ENCODE measurements at places on chromosomes 6 and 20.

DNA sequence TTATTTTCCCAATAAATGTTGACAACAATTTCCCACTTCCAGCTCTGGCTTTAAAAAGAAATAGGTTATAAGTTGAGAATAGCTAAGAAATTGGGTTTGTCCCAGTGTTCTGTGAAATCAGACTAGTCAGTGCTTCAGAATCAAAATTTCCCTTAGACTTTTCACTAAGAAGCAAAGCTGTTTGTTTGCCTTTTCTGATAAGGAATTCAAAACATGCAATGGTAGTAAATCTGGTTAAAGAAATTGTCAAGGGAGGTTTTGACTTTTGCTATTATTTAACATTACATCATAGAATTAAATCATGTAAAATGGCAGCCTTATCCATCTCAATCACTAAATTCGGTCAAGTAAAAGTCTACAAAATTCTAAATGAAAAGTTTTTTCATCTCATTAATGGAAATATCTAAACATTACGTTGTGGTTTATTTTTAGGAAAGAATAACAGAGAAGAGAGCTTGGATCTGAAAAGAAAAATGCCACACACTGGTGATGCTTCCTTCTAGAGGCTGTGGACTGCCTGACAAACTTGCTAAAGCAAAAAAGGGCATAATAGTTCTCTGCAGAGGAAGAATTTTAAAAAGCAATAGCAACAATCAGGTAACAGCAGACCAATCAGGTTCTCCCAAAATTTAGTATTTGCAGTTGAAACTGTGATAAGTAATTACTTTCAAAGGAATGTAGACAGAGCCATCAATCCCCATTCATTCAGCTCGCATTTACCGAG lies 36.4 kb downstream of the PLAGL1 start:
- DNase-seq, result no peak

GRCh38 chr6:72950114-72950860 lies 275.0 kb downstream of the KHDC1L start:
- peak; percentile 15 for DNase-seq

DNA sequence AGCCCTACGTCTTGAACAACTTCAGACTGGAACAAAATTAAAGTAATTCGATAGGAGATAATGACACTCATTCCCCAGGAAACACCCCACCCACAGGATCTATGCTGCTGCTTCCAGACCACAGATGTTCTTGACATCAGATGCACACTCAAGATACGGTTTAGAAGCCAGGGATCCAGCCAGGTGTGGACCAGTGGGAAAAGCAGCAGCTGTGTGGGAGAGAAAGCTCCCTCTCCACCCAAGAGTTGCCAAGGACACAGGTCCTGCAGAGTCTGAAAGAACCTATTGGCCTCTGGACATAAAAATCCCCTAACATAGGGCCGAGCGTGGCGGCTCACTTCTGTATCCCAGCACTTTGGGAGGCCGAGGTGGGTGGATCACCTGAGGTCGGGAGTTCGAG lies 91.7 kb upstream of the NFATC2 start:
- no peak for DNase-seq

GRCh38 chr6:122268394-122268793 lies 131.1 kb upstream of the HSF2 start:
- DNase-seq, result no peak

DNA sequence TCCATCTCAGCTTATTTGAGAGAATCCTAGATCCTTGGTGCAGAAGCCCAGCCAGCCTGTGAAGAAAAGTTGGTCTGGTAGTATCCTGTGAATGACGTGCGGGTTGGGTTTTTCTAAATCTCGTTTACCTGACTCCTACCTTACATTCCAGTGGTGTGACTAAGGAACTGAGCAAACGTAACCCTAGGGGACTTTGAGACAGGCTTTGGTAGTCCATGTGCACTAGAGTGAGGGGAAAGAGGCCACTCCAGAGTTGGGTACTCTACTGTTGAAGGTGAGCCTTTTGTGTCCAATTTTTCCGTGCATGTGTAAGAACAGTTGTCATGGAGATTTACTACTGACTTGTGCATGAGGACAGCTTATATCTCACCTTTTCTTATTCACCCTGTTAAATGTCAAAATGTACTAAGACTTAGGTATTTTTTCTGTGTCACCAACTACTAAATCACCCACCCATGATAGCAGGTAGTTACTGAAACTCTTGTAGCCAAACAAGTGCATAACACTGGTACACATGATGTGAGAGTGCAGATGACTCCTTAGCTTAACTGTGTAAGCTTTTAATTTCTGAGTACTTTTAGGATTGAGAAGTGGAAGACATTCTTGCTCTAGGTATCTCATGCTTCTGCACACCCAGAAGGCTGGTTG lies 26.3 kb upstream of the PLCG1 start:
- DNase-seq, result no peak

DNA sequence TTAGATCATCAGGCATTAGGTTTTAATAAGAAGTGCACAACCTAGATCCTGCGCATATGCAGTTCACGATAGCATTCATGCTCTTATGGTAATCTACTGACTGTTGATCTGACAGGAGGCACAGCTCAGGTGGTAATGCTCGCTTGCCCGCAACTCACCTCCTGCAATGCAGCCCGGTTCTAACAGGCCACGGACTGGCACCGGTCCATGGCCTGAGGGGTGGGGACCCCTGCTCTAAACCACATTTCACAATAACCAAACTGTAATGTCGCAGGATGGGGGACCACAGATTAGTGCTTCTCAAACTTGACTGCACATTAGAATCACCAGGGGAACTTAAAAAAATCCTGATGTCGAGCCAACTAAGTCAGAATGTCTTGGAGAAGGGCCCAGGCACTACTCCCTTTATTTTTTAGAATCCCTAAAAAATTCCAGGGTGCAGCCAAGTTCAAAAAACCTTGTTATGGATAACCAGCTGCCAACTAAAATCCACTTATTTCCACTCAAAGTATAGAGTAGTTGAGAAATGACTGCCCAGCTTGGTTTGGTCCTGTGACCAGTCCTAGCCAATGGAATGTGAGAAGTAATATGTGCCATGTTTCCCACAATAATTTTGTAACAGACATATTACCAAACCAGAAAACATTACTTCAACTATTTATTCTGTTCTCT lies 3.1 kb downstream of the SHPRH start:
- no peak for DNase-seq

GRCh38 chr20:34124469-34125249 lies 12.6 kb upstream of the EIF2S2 start:
- DNase-seq, result no peak

DNA sequence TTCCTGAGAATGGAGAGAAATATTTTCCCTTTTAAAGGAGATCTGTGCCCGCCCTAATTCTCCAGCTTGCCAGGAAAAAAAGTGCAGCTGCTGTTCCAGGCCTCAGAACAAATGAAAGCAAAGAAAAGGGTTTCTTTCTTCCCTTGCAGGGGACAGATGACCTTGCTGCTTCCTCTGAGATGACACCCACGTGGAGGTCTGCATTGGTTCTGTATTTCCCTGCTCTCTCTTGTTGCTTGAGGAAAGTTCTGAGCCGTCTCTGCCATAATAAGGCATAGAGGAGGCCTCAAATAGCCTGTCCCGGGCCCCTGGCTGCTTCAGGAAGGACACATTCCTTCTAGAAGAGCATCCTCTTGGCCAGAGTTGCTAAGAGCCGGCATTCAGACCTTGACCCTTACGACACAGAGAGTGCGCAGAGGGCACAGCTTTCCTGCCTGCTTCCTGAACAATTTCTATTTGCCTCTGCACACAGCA lies 501.8 kb upstream of the SULF2 start:
- no peak for DNase-seq

DNA sequence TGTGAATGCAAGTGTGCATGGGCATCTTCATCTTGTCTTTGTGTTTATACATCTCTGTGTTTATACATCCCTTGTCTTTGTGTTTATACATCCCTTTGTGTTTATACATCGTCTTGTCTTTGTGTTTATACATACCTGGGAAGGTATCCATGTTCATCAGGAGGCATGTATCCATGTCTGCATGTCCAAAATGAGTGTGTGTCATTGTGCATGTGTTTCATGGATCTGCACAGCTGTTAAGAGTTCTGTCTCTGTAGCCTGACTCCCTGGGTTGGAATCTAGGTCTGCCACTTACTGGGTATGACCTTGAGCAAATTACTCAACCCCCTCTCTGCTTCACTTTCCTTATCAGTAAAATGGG lies 50.1 kb upstream of the SIRPA start:
- no peak for DNase-seq

DNA sequence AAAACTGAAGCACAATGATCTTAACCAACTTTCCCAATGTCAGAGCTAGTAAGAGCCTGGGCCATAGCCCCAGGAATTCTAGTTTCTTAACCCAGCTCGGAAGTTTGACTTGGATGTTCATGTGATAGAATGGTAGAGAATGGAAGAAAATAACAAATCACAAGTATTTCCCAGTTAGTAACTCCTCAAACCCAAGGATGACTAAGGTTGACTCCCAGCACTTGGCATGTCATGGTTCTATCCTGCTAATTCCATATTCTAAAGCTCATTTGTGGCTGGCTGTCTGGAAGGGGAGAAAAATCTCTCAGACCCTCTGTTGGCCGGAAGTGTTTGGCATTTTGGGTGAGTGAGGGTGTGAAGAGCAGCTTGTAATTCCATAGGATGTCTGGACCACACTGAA lies 248.7 kb downstream of the RFPL4B start:
- no peak for DNase-seq

GRCh38 chr6:140784573-140784972 lies 1348.2 kb upstream of the GJE1 start:
- no peak for DNase-seq

GRCh38 chr6:31407699-31408098 lies 4.3 kb downstream of the MICA start:
- no peak for DNase-seq

- no peak for DNase-seq
These were observed 10.1 kb downstream of the PXMP4 start for GRCh38 chr20:33709905-33710541.

- DNase-seq, result no peak
These were observed 4.4 kb downstream of the LY86 start for GRCh38 chr6:6592826-6593475.

DNA sequence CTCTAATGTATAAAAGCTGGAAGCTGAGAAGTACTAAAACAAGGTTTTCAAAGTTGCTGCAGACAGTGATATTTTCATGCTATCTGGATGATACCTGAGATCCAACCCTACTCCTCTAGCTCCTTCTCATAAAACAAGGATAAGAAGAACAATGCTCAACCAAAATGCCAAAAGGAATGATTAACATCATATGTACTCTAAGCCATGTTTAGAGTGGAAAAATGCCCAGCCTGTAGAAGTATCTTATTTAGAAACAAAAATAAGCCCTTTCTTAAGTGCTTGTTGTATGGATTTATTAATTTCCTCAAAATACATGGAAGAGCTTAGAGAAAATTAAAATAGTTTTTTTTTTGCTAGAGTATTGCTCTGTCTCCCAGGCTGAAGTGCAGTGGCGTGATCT lies 23.7 kb downstream of the ECHDC1 start:
- no peak for DNase-seq

GRCh38 chr20:52847029-52847660 lies 125.0 kb upstream of the TSHZ2 start:
- DNase-seq, result no peak

GRCh38 chr6:41278699-41279405 lies 7.6 kb downstream of the TREM1 start:
- DNase-seq, result peak; percentile 76

- no peak for DNase-seq
These were observed 35.0 kb upstream of the ZFAND3 start for GRCh38 chr6:37784585-37784967.

DNA sequence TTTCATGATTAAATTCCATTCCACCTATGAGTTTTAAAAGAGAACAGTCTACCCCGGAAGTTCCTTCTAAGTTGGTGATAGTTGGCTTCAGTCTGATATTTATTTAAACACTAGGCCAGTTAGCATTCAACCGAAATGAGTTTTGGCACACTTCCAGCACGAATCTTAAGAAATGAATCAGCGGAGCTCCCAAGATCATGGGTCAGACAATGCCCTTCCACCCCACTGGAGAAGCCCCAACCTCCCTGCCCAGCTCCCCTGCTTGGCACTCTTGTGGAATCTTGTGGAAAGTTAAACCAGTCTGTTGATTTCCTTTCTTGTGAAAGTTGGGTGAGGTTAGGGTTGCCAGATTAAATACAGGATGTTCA lies 64.3 kb downstream of the MKKS start:
- DNase-seq, result no peak

All from stimulated activated CD4-positive, alpha-beta T cell treated with anti-CD3 and anti-CD28 coated beads, Interleukin-1b, Interleukin-23, amount 100 ng/mL, for 48 hours (primary cell).